ENCODE measurements at places on chromosomes 12 and 14. TPM values are rescaled to one million over a fixed set of nuclear protein-coding genes. Genes with fewer than 3 reads are reported as not detected.

- DNase-seq: no peak
Measured at GRCh38 chr12:54060975-54061778, 7.5 kb downstream of the HOXC4 start.

DNA sequence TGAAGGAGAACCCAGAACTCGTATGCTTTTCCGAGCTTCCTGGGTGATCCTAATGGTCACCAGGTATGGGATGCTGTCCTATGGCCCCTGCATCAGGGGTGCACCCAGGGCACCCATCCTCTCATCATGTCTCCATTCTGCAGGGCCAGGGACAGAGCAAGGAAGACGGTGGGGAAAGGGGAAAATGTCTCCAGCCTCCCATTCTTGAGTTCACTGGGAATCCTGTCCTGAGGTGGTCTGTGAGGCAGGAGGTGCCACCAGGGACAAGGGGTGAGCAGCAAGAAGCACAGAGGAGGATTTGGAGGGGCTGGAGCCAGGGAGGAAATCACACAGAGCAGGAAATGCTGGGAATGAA is 14.9 kb upstream of the SLC6A12 start:
- no peak for DNase-seq

GRCh38 chr14:86897704-86898513 is 1095.1 kb downstream of the GALC start:
- no peak for DNase-seq

Gene VRK1
- total RNA-seq: 76.9 TPM

Gene LAG3
- total RNA-seq: 169 TPM
